ENCODE measurements at places on chromosomes 4 and X.

GRCh38 chr4:91171217-91171616, 1044.0 kb downstream of the CCSER1 start:
- DNase-seq: no peak

DNA sequence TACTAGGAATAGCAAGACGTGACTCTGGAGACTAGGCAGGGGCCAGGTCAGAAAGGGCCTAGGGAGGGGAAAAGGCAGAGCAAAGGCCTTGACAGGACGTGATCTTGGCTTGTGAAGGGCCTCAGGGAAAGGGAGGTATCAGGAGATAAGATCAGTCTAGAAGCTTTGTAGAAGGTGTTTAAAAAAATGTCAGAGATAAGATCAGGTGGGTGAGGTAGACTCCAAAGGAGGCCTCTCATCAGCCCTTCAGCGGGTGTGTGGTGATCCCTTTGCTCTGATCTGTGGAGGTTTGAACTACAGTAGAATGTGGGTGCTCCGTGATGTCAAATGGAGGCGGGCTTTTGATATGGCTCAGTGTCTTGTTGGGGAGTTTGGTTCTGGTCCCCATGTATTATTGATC, 78.8 kb upstream of the PRPS1 start:
- no peak for DNase-seq

- DNase-seq: no peak
Observed at GRCh38 chrX:69130439-69130838, 34.8 kb downstream of the PJA1 start.

DNA sequence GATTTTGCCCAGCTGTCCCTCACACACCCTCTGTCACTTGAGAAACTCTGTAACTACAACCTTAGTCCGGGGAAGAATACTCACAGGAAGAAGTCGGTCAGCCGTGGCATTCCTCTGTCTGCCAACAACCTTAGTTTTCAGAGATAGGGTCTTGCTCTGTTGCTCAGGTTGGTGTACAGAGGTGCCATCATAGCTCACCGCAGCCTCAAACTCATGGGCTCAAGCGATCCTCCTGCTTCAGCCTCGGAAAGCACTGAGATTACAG, 12.2 kb upstream of the SPCS3 start:
- no peak for DNase-seq

- DNase-seq: no peak
Observed at GRCh38 chrX:120485315-120485637, 16.2 kb upstream of the LAMP2 start.

- DNase-seq: no peak
Observed at GRCh38 chr4:15188605-15189539, 186.6 kb downstream of the CPEB2 start.

GRCh38 chrX:29890646-29891200, 324.6 kb upstream of the MAGEB2 start:
- no peak for DNase-seq

- no peak for DNase-seq
Observed at GRCh38 chrX:153804621-153805020, 10.2 kb downstream of the SSR4 start.

DNA sequence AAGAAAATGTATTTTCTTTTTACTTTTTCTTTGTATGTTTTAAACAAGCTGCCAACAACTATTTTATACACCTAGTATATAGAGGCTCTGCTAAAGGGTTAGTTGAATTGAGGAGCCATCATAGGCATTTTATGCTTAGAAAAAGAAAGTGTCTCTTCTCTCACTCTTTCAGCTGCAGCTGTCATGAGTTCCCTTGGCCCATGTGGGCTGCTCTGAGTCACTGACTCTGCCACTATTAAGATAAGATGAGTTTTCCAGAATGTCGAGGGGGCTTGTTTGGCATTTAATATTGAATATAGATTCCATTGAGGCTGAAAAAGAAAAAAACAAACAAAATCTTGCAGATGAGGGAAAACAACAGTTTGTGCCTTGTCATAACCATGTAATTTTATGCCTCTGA, 126.0 kb upstream of the PAQR3 start:
- no peak for DNase-seq

- no peak for DNase-seq
Observed at GRCh38 chrX:22686138-22686541, 313.6 kb upstream of the DDX53 start.

GRCh38 chrX:63506320-63506719, 155.2 kb upstream of the SPIN4 start:
- no peak for DNase-seq

Data from stimulated activated naive CD8-positive, alpha-beta T cell treated with anti-CD3 and anti-CD28 coated beads, Interleukin-15, amount 100 ng/mL, for 72 hours (primary cell).